ENCODE measurements at places on chromosomes 16 and 17.

DNA sequence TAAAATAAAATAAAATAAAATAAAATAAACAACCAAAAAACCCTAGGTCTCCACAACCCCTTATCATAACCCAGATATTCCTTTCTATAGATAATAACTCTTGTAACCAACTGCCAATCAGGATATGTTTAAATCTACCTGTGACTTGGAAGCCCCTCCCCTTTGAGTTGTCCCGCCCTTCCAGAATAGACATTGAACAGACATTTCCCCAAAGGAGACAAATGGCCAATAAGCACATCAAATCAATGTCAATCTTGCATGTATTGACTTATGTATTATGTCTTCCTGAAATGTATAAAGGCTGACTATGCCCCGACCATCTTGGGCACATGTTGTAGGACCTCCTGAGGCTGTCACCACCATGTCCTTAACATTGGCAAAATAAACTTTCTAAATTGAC lies 1.5 kb upstream of the MAPK7 start:
- DNase-seq: no peak

- DNase-seq: no peak
These were observed 31.7 kb downstream of the SGSM2 start for GRCh38 chr17:2369039-2369438.

GRCh38 chr17:47834756-47835155 lies 3.3 kb downstream of the LRRC46 start:
- no peak for DNase-seq

GRCh38 chr17:58304750-58305486 lies 23.7 kb downstream of the TSPOAP1 start:
- no peak for DNase-seq

DNA sequence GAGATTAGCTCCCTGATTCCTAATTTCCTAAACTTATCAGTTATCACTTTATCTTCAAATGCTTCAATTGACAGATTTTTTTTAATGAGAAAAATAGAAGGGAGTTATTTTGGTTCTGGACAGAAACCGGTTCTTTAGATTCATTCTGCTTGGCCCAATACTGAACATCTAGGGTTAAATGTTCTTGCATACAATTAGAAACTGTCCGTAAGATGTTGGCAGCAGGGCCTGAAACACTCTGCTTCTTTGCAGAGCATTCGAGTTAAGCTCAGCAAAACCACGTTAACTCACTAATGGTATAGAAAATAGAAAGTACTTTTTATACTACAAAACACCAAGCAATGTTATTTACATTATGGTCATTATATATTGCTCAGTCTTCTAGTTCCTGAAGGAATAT lies 7.2 kb downstream of the SHCBP1 start:
- no peak for DNase-seq

DNA sequence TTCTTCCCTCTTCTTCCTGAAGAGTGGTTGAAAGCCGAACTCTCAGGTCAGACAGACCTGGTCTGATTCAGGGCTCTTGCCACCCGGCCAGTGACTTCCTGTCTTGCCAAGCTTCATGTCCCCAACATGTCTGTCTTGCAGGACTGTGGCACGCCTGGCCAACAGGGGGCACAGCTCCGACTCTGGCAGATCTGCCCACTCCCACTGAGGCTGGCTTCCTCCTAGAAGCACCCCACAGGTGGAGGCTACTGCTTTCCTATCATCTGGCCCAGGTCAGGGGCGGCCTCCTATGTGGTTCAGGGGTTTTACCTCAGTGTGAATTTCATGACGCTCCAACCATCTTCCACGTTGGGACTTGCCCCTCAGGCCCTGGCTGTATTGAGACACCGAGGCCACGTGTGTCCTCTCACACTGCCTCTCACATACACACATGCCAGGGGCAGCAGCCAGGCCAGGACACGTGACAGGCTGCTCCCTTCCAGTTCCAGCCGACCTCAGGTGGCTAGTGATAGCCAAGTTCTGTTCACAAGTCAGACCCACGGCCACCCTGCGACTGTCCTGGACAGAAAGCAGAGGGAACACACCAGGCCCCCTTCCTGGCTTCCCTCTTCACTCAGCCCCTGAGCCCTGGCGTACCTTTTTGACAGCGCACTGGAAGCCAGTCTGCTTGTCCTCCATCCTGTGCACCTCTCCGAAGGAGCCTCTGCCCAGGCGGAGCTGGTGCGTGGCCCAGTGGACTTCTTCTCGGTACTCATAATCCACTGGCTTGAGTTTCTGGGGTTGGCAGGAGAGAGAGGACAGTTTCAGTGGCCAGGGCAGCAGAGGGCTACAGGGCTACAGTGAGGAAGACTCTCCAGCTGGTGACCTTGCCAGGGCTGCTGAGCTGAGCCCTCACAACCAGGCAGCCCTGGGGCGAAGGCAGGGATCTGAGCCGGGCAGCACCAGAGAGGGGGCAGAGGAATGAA lies 22.6 kb upstream of the SPATA32 start:
- no peak for DNase-seq

DNA sequence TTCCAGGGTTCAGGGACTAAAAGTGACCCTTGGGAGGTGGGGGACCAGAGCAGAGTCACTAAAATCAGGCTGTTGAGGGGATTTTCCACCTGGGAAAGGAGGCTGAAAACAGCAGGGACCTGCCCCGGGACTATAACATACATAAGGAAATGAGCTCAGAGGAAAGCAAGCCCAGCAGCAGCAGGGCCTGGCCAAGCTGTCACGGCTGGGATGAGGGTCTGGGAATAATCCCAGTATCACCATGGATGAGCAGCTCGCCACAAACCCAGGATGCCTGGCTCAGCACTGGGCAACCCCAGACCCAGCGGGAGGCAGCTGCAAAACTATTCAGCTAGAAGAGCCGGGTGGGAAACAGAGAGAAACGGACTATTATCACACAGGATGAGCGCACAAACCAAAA lies 72.4 kb downstream of the RPH3AL start:
- DNase-seq: no peak

DNA sequence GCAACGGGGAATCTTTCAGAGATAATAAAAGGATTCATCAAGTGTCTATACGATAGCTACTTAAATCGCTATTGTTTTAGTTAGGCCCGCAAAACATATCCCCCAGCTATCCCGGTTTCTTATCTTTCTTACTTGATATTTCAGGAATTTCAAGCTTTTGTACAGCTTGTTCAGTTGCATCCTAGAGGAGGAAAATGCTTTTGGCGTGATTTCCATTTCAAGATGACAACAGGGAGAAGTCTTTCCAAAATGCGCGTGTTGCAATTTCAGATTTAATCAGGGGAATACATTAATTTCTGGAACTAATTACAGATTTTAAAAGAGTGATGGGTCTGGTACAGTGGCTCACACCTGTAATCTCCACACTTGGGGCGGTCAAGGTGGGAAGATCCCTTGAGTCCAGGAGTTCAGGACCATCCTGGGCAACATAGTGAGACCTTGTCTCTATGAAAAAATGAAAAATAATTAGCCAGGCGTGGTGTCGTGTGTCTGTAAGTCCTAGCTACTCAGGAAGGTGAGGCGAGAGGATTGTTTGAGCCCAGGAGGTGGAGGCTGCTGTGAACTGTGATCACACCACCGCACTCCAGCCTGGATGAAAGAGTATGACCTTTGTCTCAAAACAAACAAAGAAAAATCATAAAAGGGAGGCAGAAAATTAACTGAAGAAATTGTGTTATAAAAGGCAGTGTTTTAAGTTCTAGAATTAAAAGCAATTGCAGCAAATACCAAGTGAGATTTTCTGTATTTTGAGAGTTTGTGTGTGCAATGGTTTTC lies 546.1 kb downstream of the MAF start:
- no peak for DNase-seq

GRCh38 chr17:49760932-49761558 lies 2.9 kb downstream of the FAM117A start:
- DNase-seq: no peak

- no peak for DNase-seq
These were observed 19.8 kb downstream of the TAOK1 start for GRCh38 chr17:29409963-29410362.

- no peak for DNase-seq
These were observed 29.7 kb downstream of the POLR3E start for GRCh38 chr16:22326771-22327445.

GRCh38 chr16:6837722-6838121 lies 494.9 kb upstream of the RBFOX1 start:
- no peak for DNase-seq

- DNase-seq: no peak
These were observed 28.2 kb upstream of the CLEC18B start for GRCh38 chr16:74449470-74449869.

DNA sequence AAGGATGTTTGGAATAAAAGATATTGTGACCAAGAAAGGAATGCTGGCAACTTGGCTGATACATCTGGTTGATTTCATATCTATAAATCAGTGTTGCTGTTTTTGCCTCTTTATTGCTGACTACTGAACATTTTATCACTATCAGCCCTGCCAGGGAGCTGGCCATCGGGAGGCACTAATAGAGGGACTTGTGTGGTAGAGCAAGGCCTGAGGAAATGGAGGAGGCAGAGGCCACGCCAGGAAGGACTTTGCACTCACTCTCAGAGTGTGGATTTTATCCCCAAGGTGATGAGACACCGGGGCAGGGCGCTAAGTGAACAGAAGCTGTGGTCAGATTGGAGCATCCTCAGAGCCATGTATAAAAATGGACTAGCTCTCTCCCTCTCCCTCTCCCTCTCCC lies 9.3 kb upstream of the CYB561 start:
- no peak for DNase-seq
